ENCODE measurements at places on chromosomes 5 and 9. TPM values are rescaled to one million over a fixed set of nuclear protein-coding genes. Genes with fewer than 3 reads are reported as not detected.

GRCh38 chr9:112271466-112272098 lies 61.8 kb downstream of the PTBP3 start:
- no peak for DNase-seq

DNA sequence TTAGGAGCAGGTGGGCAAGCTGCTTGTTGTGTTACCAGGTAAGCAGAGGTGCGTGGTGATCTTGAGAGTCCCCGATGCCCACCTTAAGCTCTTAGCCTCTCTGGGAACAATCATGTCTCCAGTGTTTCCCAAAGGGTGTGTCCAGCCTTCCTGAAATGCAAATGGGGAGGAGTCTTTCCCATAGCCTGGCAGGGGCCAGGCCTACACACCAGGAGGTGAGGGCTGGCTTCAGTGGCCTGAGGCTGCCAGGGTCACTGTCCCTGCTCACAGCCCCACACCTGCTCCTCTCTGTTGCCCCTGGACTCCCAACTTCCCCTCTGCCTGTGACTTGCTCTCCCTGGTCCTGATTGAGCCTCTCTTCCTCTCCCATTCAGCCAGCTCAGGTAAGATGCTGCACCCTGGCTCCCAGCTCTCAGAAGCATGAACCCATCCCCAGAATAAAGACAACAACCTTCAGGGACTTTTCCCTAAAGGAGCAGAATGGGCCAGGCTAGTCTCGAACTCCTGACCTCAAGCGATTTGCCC lies 65.7 kb upstream of the PHYKPL start:
- DNase-seq, result no peak

- no peak for DNase-seq
These were observed 84.3 kb downstream of the VPS13A start for GRCh38 chr9:77261605-77262004.

GRCh38 chr9:21682381-21682780 lies 120.1 kb upstream of the MTAP start:
- no peak for DNase-seq

Gene PPIP5K2
- 85.0 TPM for total RNA-seq

Gene CMBL
- total RNA-seq, result 20.7 TPM
